ENCODE measurements at places on chromosomes 3 and 15.

DNA sequence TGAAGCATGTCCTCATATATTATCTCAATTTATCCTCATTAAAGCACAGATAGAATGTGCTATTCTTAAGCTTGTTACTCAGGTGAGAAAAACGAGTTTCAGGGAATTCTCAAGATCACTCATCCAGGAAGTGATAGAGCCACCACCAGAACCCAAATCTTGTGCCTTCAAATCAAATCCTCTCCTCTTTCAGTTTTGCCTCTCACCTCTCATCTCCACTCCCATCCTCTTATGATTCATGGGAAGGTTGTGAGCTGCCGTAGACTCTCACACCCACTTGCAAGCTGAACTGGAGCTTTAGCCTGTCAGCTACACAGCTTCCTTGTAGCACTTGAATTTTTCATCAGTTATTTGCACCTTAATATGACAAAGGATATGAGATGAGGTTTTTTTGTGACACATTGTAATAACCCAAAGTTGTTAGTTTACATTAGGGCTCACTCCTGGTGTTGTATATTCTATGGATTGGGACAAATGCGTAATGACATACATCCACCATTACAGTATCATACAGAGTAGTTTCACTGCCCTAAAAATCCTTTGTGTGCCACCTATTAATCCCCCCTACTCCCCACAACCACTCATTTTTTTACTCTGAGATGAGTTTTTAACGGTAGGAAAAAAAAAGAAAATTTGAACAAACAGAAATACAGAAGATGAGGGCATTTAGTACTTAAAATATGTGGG is 25.7 kb downstream of the GPR15 start:
- DNase-seq, result no peak

- no peak for DNase-seq
Observed at GRCh38 chr3:162338514-162338913, 841.9 kb downstream of the OTOL1 start.

DNA sequence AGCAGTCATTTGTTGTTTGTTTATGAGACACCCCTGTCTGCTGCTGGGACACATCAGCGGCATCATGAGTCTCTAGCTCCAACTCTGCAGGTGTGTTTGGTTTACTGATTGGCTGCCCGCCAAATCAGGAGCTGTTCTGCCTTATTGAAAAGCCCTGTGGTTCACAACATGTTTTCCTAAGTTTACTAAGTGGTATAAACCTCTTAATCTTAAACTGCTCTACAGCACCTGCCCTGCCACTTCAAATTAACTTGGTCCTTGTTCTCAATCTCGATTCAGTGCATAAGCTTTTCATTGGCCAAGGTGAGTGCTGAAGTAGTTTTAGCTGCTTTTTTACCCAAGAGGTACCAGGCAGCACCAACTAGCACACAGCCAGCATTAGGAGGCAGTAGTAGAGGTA is 77.8 kb upstream of the WDR72 start:
- DNase-seq, result no peak

DNA sequence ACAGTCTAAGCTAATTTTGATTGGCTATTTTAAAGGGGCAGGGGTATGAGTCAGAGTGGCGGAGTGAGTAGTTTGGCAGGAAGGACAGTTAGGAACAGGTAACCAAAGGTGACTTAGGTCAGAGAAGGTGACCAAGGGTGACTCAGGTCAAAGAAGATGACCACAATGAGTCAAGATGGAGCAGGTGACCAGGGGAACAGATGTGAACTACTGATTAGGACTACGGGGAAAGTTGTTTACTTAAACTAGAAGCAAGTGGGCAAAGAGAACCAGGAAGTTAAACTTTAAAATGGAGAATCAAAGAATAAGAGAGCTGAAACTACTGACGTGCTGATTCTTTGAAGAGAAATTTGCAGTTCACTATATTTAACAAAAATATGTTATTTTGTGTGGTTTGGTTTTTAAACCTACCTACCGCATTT is 14.1 kb upstream of the CA12 start:
- DNase-seq, result no peak

- no peak for DNase-seq
Observed at GRCh38 chr3:158788446-158788845, 13.4 kb upstream of the MFSD1 start.

Data from neural progenitor cell (in vitro differentiated cells).